ENCODE measurements at places on chromosomes 2 and 18.

DNA sequence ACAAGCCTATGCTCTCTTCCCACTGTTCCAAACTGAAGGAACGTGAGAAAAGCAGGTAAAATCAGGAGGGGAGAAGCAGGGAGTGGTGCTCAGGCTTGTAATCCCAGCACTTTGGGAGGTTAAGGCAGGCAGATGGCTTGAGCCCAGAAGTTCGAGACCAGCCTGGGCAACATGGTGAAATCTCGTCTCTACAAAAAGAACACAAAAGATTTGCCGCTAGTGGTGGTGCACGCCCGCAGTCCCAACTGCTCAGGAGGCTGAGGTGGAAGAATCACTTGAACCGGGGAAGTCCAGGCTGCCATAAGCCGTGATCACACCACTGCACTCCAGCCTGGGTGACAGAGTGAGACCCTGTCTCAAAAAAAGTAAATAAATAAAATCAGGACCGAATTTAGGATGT, 1.3 kb upstream of the TMSB10 start:
- no peak for DNase-seq

DNA sequence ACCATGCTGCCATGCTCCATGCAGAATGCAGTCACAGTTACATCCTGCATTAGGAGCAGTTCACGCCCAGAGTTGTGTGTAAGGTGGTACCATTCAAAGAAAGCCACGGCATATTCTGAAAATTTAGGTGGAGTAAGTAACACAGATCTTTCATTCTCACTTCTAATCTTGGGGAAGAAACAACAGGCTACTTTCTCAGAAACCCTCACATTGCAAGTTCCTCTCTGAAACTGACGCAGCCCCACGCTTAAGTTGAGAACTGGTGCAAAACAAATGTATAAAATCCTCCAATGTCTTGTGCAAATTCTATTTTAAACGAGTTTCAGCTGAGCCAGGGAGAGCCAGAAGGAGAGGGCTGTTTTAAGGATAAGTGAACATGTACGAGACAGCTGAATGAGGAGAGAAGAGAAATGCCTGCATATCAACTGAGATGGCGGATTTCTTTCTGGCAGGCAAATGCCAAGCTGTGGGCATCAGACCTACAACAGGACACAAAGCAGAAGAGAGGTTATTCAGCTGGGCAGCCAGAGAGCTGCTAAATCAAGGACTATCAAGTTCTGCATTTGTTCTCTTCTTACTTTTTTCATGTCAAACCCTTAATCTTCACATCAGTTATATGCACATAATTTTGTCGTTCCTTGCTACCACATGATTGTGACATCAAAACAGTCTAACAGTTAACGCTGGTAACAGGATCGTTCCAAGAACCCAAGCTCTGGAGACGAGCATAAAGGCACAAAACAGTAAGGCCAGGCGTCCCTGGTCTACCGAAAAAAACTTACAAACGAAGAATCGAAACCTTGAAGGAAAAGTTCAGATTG, 6.4 kb downstream of the ARL4C start:
- DNase-seq = no peak

DNA sequence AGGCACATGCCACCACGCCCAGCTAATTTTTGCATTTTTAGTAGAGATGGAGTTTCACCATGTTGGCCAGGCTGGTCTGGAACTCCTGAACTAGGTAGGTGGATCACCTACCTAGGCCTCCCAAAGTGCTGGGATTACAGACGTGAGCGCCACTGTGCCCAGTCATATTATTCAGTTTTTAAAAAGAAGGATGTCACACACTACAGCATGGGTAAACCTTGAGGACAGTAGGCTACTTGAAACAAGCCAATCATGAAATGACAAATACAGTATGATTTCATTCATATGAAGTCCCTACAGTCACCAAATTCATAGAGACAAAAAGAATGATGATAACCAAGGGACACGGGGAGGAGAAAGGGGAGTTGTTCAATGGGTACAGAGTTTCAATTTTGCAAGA, 31.1 kb upstream of the ARHGEF4 start:
- DNase-seq = no peak

DNA sequence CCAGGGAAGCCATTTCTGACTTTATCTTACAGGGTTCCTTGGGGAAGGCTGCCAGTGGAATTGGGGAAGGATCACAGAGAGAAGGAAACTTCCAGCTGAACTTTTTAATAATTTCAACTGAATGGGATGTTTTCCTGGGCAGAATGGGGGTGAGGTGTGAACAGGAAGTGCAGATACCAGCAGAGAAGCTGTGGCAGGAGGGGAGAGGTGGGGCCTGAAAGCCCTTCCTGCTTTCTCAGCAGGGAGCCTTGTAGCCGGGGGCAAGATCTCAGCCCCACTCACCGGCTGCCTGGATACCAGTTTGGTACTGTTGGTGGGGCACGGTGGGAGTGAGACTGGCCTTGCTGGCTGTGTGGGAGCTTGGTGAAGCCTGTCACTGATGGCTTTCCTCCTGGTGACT, 170.5 kb downstream of the ZBTB7C start:
- DNase-seq = no peak

DNA sequence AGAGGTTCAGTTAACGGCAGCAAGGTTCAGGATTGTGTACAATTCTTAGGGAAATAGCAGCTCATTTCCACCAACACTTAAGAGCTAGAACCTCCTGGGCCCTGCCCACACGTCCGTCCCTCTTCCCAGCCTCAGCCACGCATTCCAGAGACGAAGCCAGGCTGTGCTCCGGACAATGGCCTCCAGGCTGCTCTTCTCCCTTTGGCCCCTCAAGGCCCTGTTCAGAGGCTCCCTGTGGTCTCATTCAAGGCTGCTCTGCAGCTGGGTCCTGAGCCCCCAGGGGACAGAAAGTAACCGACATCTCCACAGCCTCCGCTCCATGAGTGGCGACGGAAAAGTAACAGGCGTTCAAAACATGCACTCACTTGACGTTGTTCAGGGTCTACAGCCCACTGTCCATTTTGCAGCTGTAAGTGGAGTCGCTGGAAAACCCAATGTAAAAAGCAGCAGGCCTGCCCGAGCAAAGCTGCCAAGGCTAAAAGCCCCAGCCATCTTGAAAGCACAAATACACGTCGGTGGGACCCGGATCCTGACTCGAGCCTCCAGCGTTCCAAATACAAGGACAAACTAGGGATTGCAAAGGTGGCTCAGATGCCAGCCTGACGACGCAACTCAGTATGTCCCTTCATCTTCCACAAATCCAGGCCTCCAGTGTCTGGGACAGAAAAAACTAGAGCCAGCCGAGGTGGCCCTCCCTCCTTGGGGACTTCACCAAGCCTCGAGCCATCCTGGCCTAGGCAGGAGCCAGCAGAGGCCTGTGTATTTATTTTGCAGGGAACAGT, 76.9 kb downstream of the NDUFA10 start:
- no peak for DNase-seq

DNA sequence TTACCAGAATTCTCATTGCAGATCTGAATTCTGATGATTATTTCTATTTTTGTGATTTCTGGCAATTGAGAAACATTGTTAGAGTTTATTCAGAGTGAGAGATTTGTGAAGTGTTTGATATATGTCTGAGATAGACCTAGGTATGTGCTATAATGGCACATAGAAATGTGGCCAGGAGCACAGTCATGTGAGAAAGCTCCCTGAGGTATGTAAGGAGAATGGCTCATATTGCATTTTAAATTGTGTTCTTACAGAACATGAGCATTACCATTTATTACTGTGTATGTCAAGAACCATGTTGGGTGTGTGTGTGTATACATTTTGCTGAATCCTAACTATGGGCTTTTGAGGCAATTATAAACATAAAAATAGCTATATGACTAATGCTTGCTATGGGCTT, 101.2 kb downstream of the RAPGEF4 start:
- DNase-seq = no peak

DNA sequence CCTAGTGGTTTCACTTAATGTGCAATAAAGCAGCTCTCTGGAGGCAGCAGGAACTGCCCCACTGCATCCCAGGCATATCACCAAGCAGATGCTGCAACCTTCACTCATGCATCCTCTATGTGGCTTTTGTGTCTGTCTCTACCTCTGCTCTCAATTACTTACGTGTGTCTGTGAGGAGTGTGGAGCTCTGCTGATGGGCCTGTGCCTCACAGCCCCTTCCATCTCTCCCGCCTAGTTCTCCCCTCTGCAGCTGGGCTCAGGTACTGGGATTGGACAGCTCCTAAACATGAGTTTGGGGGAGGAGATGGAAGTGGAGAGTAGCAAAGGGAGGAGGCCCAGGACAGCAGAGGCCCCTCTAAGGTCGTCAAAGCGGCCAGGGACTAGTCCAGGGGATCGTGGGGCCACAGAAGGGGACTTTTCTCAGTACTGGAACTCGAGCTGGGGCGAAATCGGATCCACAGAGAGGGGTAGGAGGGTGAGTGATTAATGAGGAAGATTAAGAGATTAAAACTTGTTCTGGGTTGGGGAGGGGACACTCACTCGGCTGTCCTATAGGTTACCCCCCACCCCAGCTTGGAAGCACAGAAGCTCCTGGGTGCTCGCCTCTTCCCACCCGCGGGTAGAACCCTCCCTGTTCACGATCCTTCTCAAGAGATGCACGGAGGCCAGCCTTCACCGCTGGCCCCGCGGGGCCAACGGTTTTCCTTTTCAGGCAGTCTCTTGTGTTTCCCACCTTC, 2.1 kb upstream of the LBX2 start:
- no peak for DNase-seq

GRCh38 chr2:233047667-233048066, 12.5 kb upstream of the INPP5D start:
- DNase-seq = no peak

DNA sequence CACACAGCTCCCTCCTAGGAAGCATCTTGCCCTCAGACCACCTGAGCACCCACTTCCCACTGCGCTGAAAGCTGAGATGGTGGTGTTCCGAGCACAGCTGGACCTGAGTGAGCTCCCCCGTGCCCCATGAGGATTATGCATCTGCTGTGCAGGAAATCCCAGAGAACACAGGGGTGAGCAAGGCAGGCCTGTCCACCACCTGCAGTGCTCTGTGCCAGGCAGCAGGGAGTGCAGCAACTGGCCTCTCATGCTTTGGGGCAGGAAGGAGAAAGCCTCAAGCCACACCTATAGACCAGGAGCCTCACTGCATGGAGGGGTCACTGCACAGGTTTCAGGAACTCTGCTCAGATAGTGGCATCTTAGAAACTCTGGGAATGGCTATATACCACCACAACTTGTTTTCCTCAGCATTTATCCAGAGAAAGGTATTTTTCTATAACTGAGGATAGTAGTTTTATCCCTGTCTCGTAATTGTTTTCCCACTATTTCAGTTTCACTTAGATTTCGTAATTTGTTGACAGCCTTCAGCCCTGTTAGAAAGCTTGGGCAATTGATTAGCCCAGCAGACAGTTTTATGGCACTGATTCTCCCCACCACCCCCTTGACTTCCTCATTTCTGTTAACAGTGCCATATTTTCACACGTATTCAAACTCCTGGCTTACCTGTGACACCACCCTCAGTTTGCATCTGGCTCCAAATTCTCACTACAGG, 144.3 kb upstream of the DAPL1 start:
- DNase-seq = no peak

DNA sequence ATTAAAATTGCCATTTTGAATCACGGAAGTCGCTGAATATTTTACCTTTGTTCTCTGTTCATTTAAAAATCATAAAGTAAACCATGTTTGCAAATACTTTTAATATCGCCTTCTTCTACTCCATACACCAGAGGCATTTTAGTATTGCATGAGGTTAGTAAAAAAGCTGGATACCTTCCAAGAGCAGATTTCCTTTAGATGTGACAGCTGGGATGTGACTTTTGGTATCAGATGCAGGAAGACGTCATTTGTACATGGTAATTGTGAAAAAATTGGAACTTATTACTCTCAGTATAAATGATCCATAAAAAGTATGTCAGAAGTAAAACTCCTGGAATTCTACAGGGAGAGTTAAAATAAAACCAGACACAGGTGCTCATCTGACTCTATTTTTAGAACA, 89.5 kb downstream of the SLC4A10 start:
- DNase-seq = no peak

GRCh38 chr2:159903443-159904126, 105.6 kb upstream of the CD302 start:
- peak; percentile 16 for DNase-seq

DNA sequence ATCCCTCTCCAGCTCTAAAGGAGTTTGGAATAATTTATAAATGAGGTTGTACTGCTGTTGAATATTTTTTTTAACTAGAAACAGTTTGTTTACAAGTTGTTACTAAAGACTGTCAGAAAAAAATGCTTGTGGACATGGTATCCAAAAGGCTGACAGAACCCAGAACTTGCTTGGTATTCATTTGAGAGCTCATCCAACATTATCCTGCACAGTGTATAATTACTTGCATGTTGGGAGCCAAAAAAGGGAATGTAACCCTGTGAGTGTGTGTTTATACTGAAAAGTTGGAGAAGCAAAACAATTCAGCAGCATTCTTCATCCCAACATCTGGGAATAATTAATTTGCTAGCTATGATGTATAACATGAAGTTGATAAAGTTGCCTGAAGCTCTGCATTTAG, 42.1 kb upstream of the EHBP1 start:
- DNase-seq = no peak

- no peak for DNase-seq
These were observed 12.8 kb downstream of the ALPG start for GRCh38 chr2:232419245-232420072.
